Thoracic aorta (tissue), 2 donors: ENCODE measurements at places on chromosomes 2 and 18.

GRCh38 chr2:204110751-204111516, 174.4 kb downstream of the ICOS start:
- DNase-seq = no peak

DNA sequence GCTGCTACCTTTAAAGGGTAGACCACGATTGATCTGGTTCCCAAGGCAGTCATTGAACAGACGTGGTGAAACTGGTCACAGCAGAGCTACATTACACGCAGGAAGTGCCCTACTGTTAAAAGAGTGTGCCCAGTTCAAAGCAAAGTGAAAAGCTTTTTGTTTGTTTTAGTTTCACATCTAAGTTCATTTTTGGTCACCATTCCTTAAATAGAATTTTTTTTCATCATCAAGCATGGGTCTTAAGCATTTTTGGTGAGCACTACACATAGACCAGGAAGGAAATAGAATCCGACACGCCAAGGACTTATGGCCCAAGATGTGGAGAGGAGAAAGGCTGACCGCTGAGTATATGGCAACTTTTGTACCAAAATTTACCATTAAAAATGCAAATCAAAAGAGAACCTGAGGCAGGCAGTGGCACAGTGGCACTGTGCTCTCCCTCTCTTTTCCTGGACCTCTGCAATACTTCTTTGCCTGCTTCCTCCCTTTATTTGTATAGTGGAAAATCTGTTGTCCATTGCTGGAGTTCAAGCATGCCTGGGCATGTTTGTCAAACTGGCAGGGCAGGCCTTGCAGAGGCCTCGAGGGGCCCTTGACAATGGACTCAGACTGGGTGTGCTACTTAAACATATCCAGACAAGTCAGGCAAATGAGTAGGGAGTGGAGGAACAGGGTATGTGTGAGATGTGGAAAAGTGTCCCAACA, 42.6 kb upstream of the HNRNPA3 start:
- DNase-seq = no peak

DNA sequence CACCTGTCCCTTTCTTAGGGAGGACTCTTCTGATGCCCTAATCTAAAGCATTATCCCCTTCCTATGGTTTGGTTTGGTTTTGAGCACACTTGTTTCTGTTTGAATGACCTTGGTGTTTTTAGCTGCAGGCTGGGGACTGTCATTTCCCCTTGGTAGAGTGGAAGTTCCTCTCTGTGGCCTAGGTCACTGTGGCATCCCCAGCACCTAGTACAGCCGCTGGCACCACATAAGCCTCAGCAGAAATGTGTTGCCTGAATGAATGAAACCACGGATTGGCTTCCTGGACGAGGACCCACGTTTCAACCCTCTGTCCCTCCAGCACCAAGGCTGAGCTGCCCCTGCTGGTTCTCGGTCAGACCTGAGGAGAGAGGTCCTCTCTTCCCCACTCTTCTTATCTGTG, 159.9 kb downstream of the CTIF start:
- DNase-seq = no peak

GRCh38 chr2:78989051-78989450, 36.5 kb upstream of the REG3G start:
- no peak for DNase-seq

- DNase-seq = no peak
Observed at GRCh38 chr2:119293254-119293653, 69.6 kb downstream of the STEAP3 start.

DNA sequence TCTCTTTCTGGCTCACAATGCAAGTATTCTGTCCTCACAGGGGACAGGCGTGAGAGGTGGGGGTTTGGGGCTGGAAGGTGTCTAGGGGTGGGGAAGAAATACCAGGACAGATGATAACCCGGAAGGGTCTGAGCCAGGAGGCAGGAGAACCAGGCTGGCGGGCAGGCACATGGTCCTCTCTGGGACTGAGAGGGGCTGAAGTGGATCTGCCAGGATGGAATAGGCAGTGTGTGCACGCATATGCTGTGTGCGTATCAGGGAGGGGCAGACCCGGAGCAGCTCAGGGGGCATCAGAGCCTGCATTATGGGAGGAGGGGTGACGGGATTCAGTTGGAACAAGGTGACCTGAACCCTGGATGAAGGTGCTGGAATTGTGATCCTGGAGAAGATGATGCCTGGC, 157.3 kb downstream of the DYSF start:
- DNase-seq = no peak

- DNase-seq = no peak
Observed at GRCh38 chr2:120880381-120880780, 144.7 kb downstream of the GLI2 start.

DNA sequence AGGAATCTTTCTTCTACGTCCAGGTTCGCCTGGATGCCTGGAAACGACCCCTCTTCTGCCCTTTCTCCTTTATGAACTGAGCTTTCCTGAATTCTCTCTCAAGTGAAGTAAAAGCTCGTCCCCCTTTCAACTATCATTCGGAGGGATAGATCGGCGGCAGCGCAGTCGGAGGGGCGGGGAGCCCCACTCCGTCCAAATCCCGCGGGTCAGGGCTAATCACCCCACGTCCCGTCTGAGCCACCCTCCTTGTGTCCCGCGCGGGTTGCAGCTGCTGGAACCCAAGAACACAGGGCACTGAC, 367 bp downstream of the FBXO48 start:
- DNase-seq = no peak

DNA sequence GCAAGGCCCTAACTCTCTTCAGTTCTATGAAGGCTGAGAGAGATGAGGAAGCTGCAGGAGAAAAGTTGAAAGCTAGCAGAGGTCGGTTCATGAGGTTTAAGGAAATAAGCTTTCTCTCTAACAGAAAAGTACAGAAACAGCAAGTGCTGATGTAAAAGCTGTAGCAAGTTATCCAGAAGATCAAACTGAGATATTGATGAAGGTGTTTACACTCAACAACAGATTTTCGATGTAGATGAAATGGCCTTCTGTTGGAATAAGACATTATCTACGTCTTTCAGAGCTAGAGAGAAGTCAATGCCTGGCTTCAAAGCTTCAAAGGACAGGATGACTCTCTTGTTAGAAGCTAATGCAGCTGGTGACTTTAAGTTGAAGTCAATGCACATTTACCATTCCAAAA, 87.4 kb downstream of the PDCL3 start:
- no peak for DNase-seq

DNA sequence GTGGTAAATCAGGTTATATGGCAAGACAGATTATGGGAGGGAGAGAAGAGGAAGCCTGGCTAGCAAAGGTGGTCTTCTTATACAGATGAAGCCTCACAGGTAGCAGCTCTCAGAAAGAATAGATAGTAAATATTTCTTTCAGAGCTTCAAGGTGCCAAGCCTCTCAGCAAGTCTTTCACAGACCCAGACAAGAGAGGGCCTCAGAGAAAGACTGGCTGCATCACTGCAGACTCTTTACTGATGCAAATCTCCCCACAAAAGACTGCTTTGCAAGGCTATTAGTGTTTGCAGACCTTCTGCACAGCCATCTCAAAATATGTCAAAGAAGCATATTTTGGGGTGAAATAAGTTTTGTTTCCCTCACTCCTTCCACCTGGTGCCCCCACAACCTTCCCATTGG, 372.4 kb upstream of the RND3 start:
- no peak for DNase-seq

- no peak for DNase-seq
Observed at GRCh38 chr18:74499633-74500032, 3.5 kb downstream of the CNDP2 start.

DNA sequence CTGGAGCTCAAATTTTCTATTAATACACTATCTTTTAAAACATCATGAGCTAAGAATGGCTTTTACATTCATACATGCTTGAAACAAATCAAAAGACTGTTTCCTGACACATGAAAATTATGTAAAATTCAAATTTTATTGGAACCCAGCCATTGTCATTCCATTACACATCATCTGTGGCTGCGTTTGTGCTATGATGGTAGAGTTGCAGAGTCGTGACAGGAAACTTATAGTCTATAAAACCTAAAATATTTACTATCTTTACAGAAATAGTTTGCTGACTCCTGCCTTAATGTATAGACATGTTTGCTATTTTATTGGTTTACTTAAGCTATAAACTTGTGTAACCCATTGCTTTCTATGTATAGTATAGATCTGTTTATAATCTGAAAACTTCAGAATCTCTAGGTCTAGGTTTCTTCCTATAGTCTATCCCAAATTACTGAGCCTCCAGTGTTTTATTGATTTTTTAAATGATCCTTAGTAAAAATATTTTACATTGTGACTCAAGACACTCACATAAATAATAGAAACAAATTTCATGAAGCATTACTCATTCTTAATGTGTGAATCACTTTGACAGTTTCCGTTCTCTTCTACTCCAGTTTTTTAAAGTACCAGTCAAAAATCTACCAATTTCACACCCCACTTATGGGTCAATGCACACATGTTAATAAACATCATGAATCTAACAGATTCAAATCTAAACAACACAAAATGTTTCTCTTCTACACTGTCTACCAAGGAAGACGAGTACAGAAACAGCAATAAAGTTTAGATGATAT, 26.4 kb upstream of the MRPL19 start:
- DNase-seq = no peak

DNA sequence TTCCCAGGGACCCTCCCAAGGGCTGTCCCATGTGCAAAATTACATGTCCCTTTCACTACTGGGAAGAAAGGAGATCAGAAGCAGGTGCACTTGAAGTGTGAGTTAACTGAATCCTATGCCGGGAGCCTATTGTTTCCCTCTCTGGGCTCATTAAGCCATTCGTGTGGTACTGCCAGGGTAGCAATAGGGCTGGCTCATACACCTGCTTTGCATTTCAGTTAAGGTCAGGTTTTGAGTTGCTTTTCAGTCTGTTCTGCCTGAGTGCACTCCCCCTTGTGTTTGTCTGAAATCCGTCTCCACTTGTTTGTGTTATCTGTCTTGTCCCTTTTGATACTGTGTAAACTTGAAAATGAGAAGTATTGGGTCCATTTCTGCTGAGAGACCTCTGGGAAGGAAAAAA, 1232.6 kb upstream of the NRXN1 start:
- no peak for DNase-seq

GRCh38 chr18:56200381-56200911, 437.9 kb downstream of the TXNL1 start:
- DNase-seq = no peak
